ENCODE measurements at places on chromosomes 4 and X.

- peak; percentile 43 for DNase-seq
Measured at GRCh38 chr4:83574247-83574646, 38.3 kb downstream of the GPAT3 start.

DNA sequence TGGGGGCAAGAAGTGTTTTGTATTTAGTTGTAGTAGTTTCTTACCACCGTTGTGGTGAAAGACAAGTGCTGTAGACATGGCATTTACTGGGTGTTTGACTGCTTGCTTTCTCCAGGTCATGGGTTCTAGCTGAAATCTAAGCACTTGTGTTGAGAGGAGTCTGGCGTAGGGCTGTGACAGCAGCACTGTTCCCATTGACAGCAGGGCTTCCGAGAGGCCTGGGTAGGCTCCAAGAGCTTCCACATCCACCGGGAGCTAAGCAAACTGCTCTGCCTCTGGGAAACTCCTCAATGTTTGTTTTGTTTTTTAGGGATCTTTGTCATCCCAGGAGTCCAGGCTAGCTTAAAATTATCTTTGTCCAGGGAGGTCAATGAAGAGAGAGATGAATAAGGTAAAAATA is 44.3 kb downstream of the BMPR1B start:
- no peak for DNase-seq

GRCh38 chr4:133323670-133324069 is 174.6 kb downstream of the PCDH10 start:
- no peak for DNase-seq

DNA sequence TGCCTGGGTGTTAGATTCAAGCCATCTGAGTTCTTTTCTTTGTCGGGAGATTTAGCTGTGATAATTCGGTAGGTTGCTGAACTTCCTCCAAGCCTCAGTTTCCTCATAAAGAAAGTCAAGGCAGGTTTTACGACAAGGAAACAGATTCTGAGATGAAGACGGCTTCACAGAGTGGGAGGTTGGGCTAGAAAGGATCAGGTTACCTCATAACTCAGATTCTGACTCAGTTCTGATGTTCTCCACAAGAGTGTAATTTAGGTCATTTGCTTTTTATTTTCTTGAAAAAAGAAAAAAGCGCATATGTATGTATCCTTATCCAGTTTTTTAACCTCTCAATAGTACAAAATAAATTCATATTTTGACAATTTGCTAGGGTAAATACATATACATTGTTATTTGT is 47.2 kb upstream of the ELOVL6 start:
- DNase-seq, result no peak

DNA sequence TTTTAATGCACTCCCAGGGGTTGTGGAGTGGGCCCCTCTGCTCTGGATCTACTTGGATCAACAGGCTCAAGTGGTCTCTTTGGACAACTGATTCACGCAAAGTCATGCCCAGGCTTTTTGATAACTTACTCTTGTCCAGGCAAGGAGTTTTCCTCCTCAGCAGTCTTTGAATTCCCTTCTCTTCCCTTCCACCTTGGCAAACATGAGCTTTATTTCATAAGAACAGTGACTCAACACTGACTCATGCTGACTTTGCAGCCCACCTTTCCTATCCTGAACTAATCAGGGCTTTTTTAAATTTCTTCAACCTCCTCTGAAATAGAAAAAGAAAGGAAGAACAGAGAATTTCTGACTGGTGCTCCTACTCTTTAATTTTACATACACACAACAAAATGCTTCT is 132.1 kb upstream of the LDB2 start:
- no peak for DNase-seq

GRCh38 chr4:8085491-8086117 is 73.0 kb downstream of the ABLIM2 start:
- no peak for DNase-seq

DNA sequence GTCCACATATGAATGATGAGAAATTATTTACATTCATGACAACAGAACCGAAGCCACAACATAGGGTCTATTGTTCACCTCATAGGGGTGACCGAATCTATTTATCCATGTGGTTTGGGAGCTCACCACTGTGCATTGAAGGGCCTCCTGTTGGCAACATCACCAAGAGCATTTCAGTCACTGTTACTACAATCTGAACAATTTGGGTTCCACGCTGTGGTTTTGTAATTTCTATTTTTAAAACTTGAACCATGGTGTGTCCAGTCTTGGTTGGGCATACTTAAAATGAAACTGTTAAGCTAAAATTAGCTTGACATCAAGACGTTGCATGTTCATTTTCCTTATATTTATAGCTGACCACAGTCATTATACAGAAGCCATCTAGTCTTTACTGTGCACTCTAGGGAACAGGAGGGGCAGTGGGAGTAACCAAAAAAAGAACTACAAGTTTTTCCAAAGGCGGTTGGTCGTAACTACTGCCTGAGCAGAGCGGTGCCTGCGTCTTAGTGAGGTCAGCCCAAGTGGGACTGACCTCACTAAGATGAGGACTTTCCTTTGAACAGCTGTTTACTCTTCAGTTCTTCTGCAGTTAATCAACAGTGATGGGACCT is 192.1 kb downstream of the SPRY1 start:
- DNase-seq, result peak; percentile 41

Measured in gastrocnemius medialis (tissue), 4 donors.